ENCODE measurements at places on chromosomes 11 and 22. TPM values are rescaled to one million over a fixed set of nuclear protein-coding genes. Genes with fewer than 3 reads are reported as not detected.

SLC1A2 gene
- not detected for total RNA-seq

KCNK7 gene
- under 0.01 TPM for total RNA-seq

ZFTA gene
- 10.8 TPM for total RNA-seq

OR5P2 gene
- total RNA-seq: not detected

EIF4G2 gene
- total RNA-seq: 964 TPM

C22orf31 gene
- not detected for total RNA-seq

TSPO gene
- 219 TPM for total RNA-seq

ABCC8 gene
- total RNA-seq: not detected

SLC35C1 gene
- 4.4 TPM for total RNA-seq

MISFA gene
- total RNA-seq: 0.82 TPM

MFRP gene
- under 0.01 TPM for total RNA-seq

NLRP14 gene
- total RNA-seq: under 0.01 TPM

SCGB1D2 gene
- not detected for total RNA-seq

OR51B2 gene
- not detected for total RNA-seq

B3GAT1 gene
- total RNA-seq: not detected

RASL10A gene
- 0.25 TPM for total RNA-seq

DGCR6L gene
- total RNA-seq: 42.3 TPM

PRODH gene
- total RNA-seq: not detected

RCE1 gene
- total RNA-seq: 13.1 TPM

HEPN1 gene
- not detected for total RNA-seq

FXYD2 gene
- total RNA-seq: 0.32 TPM

MAP6 gene
- total RNA-seq: 0.32 TPM

LIPT2 gene
- 2.0 TPM for total RNA-seq

IL17REL gene
- not detected for total RNA-seq

OR9I1 gene
- not detected for total RNA-seq
